Right atrium auricular region (tissue), 2 donors: ENCODE measurements at places on chromosomes 11 and 22. TPM values are rescaled to one million over a fixed set of nuclear protein-coding genes. Genes with fewer than 3 reads are reported as not detected.

The SLC25A22 gene
- 2.7 TPM for total RNA-seq

The OR52A5 gene
- not detected for total RNA-seq

The EFCAB6 gene
- total RNA-seq, result 1.5 TPM

The ANKK1 gene
- total RNA-seq, result not detected

GRCh38 chr11:102306048-102306597 is 11.2 kb upstream of the BIRC3 start:
- no peak for DNase-seq

DNA sequence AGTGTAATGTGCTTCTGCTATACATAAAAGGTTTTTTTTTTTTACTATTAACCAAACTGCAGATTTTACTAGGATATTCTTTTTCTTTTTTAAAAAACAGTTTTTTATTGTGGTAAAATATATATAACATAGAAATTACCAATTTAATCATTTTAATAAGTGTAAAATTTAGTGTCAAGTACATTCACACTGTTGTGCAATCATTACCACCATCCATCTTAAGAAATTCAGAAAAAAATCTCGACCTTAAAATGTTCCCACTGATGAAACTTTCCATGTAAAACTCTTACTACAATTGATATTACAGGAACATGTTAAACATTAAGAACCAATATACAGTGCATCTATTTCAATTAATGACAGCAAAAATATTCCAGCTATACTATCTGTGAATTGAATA is 244.8 kb upstream of the FAT3 start:
- DNase-seq, result no peak

- DNase-seq, result no peak
These were observed 264.1 kb upstream of the PLET1 start for GRCh38 chr11:112524798-112525197.

DNA sequence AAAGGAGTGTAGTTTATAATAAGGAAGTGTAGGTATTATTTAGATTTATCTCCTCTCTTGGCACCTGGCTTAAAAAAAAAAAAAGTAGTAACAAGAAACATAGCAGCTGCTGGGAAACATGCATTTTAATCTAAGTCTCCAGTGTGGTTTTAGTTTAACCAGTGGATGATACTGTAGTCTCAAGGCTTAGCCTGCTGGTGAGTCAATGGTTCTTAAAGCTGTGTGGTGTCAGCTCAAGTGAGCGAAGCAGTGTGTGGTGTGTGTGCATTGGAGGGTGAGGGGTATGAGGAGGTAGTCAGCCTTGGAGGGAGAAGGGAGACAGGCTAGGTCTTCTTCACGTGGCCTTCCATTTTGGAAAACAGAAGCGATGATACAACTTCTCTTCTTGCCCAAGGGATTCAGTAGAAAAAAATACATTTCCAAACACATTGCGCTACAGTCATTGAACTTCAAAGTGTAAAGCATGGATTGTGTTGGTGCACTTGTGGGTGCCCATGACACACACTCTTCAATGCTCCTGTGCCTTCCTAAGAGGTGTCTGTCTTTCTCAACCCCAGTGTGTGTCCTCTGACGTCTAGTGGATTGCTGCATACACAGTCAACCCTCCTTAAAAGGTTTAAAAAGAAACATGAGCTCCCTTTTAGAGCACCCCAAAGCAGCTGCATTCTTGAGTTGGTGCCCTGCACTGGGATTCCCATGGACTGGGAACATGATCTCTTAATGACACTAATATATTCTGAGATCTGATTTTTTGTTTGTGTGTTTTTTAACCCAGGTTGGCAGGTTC is 40.1 kb downstream of the ZBTB16 start:
- no peak for DNase-seq

DNA sequence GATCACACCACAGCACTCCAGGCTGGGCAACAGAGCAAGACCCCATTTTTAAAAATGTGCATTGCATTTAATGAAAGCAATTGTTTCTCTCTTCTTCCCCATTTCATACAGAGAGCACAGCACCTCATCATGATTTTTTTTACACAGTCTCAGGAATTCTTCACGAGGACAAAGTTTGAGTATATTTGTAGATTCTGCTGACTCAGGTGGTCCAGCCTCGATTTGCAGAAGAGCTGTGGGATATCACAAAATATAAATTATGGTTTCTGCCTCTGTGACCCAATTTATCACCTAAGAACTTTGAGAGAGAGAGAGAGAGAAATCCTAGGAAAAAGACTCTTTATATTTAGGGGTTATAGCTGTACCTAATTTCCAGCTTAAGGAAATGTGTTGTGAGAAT is 19.8 kb downstream of the CASP5 start:
- no peak for DNase-seq

- no peak for DNase-seq
These were observed 25.1 kb downstream of the KCNQ1OT1 start for GRCh38 chr11:2674658-2675131.
